ENCODE measurements at places on chromosomes 7 and 10.

DNA sequence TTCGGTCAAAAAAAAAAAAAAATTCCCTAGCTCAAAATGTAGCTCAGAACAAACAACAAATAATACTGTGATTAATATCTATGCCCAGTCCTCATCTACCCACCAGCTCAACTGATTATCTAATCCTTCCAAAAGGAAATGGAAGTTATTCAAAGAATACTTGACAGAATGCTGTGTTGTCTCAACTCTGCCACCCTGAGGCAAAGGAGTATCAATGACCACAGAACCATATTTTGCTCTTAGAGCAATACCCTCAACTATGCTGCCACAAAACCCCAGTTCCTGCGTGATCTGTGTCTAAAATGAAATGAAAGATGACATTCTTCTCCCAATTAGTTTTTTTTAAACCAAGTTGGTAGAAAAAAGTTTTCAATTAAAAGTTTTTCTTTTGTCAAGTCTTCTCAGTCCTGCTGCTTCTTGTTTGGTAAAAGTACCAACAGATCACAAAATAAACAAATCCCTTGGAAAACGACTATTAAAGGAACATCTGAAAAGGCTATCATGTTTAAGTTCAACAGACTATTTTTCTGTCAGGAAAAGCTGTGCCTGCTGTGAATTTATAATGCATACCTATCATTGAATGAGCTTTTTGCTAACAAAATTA, 21.6 kb downstream of the RBM28 start:
- no peak for DNase-seq

DNA sequence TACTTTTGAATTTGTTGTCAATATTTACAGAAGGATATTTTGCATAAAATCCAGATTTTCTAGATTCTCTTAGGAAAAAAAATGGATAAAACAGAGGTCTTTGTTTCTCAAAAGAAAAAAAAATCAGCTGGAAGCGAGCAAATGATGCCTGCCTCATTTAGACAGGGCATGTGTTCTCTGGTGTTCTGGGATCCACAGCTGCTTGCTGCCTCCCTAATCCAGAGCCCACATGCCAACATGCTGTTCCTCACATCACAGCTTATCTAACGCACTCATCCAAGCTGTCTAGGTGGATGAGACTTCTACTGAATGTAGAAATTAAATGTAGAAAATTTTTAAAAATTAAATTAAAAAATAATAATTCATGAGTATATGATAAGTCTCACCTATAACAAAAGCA, 630.1 kb downstream of the SORCS1 start:
- no peak for DNase-seq

DNA sequence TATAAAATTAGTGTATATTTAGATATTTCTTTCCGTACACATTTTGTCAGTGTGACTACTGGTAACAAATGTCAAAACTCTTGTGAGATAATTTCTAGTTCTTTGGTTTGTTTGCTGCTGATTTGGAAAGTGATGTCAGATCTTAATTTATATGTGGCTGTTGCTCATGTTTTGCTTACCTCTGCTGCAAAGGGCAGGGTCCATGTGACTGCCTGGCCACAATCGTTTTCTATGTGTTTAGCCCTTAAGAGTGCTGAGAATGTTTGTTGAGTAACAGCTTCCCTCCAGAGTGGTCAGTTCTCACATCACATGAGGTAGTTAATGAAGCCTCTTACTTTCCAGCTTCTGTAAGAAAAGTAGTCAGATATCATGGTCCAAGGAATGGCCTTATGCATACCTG, 4.2 kb downstream of the NRBF2 start:
- no peak for DNase-seq

DNA sequence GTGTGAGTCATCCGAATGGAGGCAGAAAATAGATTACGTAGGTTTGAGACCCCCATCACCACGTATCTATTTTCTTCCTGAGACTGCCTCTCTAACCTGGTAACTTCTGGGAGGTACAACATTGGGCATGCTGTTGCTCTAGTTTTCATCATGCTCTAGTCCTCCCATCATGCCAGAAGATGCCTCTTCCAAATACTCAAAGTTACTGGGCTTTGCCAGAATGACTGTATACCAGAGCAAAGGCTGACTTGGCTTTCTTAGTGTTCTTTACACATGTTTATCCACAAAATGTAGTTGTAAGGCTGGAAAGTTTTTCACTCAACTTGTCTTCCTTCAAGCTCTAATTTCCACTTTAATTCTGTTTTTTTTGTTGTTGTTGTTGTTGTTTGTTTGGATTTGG, 370.5 kb downstream of the MDFIC start:
- no peak for DNase-seq

DNA sequence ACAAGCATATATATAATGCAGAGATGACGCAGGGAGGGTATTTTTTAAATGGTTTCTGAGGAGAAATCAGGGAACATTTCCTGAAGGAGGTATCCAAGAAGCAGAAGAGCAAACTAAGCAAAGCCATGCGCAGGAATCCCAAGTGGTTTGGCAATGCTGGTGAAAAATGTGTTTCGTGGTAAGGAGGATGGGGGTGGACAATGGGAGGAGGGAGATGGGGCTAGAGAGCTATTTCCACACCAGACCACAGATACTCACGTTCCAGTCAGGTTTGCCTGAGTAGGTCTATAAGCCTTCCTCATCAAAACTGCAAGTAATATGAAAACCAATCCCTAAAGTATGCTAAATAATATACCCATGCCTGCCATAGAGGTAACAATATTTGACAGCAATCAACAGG, 223.7 kb upstream of the MKLN1 start:
- DNase-seq, result peak; percentile 86

DNA sequence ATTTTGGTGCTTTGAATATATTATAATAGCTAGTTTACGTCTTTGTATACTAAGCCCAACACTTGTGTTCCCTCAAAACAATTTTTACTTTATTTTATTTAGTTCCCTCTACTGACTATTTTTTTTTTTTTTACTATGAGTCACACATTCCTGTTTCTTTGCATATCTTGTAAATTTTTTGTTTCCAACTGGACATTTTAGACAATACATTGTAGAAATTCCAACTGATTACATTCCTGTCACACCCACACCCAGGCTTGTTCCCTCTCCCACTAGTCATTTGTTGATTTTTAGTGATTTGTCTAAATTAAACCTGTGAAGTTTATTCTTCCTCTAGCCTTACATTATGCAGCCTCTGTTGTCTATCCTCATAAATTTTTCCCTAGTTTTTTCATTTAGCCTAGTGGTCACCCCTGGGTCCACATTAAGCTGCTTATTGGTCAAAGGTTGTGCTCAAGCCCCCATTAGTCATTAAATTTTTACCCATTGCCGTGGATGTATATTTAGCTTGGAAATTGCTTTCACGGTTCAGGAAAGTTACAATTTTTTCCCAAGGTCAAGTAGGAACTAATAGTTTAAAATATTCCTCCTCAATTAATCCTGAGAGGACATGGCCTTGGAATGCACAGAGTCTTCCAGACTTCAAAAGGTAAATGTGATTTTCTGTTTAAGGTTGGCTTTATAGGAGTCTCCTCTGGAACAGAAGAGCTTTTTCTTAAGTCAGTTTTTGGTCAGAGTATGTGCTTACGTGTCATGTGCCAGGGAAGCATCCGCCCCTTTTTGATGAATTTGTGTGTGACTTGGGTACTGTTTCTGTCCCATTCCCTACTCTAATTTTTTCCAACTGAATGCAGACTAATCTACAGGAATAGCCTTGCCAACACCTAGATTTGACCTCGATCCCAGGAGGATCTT, 207.6 kb upstream of the TMEM72 start:
- peak; percentile 56 for DNase-seq

GRCh38 chr7:141001122-141001521, 13.6 kb downstream of the MRPS33 start:
- no peak for DNase-seq

DNA sequence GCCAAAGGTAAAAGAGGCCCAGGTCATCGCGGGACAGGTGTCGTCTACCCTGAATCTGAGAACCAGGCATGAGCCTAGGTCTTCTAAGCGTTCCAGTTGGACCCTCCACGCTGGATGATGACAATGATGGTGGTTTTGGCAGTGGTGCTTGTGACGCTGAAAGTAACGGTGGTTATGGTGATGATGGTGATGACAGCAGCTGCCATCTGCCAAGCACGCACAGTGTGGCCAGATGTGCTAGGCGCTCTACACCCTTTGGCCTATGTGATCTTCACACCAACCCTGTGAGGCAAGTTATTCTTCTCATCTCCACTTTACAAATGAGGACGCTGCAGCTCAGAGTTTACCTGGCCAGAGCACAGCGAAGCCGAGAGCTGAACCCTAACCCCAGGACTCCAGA, 93.9 kb downstream of the FAM53B start:
- no peak for DNase-seq

DNA sequence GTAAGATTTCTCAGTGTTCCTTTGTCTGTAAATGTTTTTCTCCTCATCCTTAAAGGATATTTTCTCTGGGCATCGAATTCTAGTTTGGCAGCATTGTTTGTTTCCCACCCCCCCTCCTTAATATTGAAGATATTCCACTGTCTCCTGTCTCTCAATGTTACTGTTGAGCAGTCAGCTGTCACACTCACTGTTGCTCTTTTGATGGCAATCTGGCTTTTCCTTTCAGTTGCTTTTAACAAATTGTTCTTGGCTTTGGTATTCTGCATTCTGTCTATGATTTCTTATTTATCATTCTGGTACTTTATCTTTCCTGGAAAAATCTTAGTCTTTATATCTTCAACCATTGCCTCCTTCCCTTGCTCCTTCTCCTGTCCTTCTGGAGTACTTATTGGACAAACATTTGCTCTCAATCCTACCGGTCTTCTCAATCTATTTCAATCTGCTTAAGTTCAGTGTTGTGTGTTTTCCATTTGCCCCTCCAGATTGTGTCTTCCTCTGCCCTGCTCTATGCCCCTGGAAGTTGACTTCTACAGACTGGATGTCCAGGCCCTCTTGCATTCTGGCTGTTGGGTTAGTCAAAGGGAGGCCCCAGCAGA, 9.3 kb upstream of the GTPBP4 start:
- no peak for DNase-seq

GRCh38 chr10:43110338-43111071, 27.7 kb upstream of the CSGALNACT2 start:
- peak; percentile 12 for DNase-seq

DNA sequence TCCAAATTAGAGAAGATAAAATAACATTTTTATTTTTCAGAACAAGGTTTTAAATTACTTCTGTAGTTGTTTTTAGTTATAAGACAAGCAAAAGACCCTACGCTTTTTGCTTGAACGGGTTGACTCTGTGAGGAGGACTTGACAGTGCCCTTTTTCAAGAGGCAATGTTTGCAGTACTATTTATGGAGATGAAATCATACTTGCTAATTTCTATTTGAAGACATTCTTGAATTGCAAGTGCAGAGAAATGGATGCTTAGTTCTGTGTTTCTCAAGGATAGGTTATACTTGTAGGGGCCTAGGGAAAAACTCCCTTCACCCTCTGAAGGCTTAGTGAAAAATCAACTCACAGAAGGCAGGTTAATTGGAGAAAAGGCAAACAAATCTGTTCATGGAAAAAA, 1229.5 kb downstream of the REEP3 start:
- no peak for DNase-seq

DNA sequence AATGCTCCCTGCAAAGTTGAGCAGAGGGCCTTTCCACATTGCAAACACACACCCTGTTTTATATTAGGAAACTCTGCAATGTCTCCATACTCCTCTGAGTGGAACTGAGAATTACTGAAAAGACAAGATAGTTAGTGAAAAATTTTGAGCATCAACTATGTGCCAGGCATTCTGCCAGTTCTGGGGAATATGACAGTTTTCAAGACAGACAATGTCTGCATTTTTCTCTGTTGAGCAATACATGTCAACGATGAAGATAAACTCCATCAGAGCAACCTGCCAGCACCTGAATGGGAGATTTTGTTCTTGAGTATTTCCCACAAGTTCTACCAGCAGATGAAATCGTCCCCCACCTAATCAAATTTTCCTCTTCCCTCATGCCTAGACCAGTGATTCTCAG, 203.4 kb upstream of the BMPER start:
- no peak for DNase-seq

DNA sequence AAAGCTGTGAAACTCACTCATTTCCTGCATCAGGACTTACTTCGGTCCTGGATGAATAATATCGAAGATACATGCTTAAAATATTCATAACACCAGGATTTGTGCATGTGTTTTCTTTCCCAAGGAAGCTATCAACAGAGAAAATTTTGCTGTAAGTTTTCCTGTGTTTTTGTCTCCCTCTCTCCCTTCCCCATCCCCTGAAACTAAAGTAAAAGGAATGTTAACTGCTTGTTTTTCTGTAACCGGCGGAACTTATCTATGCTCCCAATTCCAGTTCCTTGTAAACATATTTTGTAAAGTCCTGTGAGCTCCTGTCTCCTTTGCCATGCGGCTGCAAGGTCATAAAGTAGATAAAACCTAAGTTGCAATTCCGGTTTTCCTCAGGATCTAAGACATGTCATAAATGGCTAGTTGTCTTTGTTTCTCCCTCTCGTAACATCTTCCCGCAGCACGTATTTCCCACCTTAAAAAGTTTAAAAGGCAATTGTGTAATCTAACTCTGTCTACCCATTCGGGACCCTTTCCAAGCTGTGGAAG, 79.0 kb upstream of the POM121L12 start:
- no peak for DNase-seq

DNA sequence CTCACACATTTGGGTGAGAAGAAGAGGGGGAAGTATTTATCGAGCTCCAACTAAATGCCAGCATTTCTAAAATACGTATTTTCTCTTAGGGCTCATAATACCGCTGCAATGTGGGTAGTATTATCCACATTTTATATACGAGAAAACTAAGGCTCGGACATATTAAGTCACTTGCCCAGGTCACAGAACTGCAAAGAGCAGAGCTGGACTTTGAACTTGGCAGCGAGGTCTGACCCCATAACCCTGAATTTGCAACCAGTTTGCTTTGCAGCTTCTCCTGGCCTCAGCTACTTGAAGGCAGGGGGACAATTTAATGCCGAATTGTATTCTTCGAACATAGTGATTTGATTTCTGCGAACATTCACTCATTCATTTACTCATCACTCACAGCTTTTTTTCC, 7.2 kb downstream of the ABLIM1 start:
- no peak for DNase-seq

- peak; percentile 87 for DNase-seq
Measured at GRCh38 chr7:131166066-131166465, 161.6 kb upstream of the MKLN1 start.

DNA sequence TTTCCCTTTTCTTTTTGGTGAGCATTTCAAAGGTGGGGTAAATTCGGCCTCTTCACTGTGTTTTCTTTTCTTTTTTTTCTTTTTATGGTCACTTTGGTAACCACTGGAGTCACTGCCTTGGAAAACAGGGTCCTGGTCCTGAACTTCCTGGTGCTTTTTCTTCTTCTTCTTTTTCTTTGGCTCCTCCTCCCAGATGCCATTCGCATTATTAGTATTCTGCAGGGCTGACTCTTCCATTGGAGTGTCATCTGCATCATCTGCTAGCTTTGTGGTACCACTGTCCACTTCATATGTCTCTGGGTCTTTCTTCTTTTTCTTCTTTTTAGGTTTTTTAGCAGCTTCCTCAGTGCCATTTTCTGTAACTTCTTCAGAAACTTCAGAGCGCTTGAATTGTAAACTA, 10.5 kb downstream of the POLR1F start:
- DNase-seq, result no peak

DNA sequence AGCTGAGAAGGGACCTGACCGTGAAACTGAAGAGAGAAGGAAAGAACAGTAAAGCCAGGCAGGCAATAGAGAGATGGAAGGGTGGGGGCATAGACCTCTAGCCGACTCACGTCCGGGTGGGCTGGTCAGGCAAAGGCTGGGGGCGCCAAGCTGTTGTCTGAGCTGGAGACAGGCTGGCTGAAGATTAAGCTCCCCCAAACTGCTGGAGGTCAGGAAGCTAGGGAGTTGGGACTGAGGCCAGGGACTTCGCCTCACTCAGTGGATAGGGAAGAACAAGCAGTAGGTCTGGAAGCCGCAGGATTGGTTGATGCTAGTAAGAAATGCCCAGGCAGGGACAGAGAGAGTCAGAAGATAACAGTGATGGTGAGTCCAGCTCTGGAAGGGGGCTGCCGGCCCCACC, 5.3 kb downstream of the PITX3 start:
- no peak for DNase-seq

Data from fibroblast of skin of left quadriceps (primary cell).